Glomerular endothelial cell (primary cell): ENCODE measurements at places on chromosomes 4 and X.

DNA sequence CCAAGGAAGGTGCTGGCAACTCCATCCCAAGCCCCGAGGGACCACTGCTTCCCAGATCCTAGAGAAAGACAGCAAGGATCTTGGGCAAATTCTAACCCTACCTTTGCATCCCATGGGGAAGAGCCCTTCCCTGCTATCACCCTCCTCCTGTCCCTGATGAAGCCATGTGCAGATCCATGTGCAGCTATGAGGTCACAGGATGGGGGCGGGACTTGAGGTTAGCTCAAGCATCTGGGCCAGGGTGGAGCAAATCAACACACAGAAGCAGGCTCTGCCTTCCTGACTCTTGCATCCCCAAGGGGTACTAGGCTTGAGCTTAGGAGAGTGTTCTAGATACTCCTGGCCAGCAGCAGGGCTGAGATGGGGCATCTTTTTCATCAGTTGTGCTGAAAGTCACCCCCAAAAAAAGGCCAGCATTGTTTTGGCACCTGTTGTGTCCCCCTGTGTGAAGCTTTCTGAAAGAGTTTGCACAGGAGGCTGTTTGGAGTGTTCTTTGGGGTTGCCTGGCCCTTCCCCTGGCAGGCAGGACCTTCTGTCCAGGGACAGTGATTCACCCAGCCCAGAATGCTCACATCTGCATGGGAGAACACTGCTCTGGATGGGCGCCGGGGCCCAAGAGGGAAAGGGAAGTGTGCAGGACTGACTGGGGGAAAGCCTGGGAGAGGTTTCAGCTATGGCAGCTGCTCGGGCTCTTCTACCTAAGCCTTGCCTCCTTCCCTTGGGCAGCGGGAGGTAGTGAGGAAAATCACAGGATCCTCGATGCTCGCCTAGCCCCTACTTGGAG is 50.8 kb downstream of the PRPS1 start:
- no peak for DNase-seq

DNA sequence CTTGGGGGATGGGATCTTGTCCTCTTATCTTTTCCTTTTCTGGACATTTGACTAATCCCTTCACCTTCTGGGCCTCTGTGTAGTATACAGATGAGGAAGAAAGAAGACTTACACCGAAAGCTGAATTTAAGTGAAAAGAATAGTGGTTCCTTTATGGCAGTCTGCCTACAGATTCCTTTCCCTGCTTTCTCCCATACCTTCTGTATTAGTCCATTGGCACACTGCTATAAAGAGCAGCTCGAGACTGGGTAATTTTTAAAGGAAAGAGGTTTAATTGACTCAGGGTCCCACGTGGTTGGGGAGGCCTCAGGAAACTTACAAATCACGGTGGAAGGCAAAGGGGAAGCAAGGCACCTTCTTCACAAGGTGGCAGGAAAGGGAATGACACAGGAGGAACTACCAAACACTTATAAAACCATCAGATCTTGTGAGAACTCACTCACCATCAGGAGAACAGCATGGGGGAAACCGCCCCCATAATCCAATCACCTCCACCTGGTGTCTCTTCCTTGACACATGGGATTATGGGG is 34.0 kb upstream of the CD38 start:
- no peak for DNase-seq

- no peak for DNase-seq
Observed at GRCh38 chr4:5448221-5448620, 260.1 kb downstream of the EVC2 start.

DNA sequence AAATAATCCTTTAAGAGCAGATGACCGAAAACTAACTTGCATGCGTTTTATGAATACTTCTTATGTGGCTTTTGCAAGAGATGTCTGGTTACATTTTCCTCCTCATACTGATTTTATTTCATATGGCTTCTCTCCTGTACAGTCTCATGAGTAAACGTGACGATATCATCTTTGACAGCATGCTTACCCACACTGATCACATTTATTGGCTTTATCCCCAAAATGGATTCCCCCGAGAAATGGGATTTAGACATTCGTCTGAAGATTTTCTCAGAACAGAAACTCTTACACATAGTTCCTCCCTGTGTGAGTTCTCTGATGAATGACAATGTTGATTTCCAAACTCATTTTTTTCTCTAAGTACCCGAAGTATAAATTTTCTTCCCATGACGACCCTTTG is 939.7 kb upstream of the LCORL start:
- DNase-seq = no peak

- DNase-seq = no peak
Observed at GRCh38 chr4:121877041-121877773, 6.9 kb upstream of the BBS7 start.

DNA sequence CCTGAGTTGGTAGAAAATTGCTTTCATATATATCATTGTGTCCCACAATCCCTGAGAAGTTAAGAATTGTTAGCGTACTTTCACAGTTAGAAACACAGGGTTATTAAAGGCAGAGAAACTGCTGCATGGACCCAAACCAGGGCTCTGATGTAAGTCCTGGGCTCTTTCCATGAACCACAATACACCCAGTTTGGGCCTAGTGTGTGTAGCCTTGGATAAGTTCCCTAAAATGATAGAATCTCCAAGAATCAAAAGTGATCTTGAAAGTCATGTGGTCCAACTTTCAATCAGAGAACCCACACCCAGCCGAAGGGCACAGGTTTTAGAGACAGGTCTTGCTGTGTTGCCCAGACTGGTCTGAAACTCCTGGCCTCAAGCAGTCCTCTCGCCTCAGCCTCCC is 257.8 kb upstream of the KLF3 start:
- no peak for DNase-seq

- no peak for DNase-seq
Observed at GRCh38 chr4:177380730-177381287, 61.4 kb downstream of the AGA start.
